ENCODE measurements at places on chromosomes 4 and X.

DNA sequence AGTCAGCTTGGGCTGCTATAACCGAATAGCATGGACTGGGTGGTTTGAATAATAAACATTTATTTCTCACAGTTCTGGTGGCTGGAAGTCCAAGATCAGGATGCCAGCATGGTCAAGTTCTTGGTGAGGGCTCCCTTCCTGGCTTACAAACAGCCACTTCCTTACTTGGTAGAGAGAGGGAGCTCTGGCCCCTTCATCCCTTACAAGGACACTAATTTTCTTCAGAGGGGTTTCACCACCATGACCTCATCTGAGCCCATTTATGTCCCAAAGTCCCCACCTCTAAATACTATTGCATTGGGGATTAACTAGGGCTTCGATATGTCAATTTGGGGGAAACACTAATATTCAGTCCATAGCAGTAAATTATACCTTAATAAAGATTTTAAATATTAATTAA is 61.8 kb downstream of the CLNK start:
- no peak for DNase-seq

DNA sequence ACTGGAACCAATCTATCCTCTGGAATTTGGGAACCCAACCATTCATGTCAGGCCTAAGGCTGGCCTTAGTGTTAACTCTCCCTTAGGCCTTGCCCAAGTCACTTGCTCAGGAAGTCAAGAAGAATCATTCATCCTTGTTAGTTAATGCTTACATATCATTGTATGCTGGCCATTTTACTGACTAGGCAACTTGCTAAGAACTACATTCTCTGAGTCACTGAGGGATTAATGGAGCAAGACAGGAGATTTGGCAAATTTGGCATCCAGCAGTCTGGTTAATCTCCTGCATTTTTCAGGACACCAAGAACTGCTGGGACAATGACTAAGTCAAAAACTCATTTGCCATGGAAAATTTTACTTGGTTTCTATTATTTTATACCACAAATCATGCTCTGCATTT is 115.8 kb upstream of the DDIT4L start:
- DNase-seq, result no peak

DNA sequence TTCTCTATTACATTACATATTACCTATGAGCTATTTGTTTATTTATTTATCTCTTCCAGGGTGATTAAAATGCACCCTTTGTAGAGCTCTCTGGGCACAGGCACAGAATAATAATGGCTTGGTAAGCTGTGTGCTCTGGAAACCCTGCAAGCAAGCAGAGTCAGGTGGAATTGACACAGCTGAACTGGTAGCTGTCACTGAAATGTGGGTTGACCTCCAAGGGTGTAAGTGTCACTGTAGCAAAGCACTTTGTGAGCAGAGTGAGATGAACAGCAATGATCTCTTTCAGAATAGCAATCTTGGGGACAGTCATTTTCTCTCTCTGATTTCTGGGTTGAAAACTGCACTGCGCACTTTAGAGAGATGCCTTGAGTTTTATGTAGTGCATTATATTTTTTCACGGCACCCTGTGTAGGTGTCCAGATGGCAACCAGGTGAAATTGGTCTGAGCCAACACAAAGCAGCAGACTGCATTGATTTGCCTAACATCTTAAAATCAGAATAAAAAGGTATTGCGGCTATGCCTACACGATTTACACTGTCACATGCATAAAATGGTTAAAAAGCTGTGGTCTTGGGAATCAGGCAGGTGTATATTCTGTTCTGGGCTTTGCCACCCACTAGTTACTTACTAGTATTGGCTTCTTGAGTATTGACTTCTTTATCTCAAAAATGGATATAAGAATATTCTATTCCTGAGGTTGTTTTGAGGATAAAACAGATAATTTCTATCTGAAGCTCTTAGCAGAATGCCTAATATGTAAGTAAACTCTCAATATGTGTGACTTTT is 450.3 kb downstream of the RAPGEF2 start:
- no peak for DNase-seq

GRCh38 chr4:55729351-55730279 is 90.0 kb upstream of the EXOC1L start:
- DNase-seq, result no peak

GRCh38 chr4:168720396-168720900 is 223.6 kb downstream of the PALLD start:
- DNase-seq, result no peak

DNA sequence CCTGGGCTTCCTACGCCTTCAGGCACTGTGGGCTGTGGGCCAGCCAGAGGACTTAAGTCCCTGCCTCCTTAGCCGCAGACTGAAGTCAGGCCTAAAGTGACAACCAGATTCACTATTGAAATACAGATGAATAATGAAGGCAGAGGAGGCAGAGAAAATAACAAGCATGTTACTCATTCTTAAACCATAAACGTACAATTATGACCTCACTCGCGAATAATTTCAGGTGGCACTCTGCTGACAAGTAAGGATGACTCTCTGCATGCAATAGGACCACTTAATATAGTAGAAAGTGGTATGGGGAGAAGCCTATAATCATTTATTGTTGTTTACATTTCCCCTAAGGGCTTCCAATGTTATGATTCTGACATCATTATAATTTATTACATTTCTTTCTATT is 409.2 kb upstream of the FGF13 start:
- no peak for DNase-seq
